ENCODE measurements at places on chromosomes 7 and 10. TPM values are rescaled to one million over a fixed set of nuclear protein-coding genes. Genes with fewer than 3 reads are reported as not detected.

The ANXA8L1 gene
- not detected for total RNA-seq

The CCL24 gene
- total RNA-seq = 0.46 TPM

The ITPRID1 gene
- not detected for total RNA-seq

The RBM20 gene
- total RNA-seq = 186 TPM

The MARVELD1 gene
- total RNA-seq = 5.9 TPM

Measured in heart right ventricle (tissue), 16 donors.